Astrocyte of the spinal cord (primary cell): ENCODE measurements at places on chromosomes 7 and 10.

DNA sequence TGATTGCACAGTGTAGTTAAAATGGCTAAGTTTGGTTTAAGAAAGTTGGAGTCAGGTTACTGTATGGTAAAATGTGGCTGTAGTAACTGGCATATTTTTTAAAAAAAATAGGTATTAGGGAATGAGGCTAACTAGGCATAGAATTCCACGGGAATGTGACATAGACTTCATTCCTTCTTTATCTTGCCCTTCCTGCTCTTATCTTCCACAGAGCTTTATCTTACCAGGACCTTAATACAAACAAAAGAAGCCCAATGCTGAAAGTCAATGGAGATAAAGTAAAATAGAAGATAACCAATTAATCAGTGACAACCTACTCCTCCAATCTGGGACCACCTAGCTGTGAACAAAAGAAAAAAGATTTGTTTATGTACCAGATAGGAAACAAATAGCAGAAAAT lies 58.1 kb downstream of the TET1 start:
- no peak for DNase-seq

GRCh38 chr10:44389556-44389955 lies 4.7 kb upstream of the CXCL12 start:
- DNase-seq: no peak

GRCh38 chr10:80211786-80212185 lies 6.4 kb upstream of the ANXA11 start:
- DNase-seq: no peak

- no peak for DNase-seq
Measured at GRCh38 chr7:20474249-20474648, 141.2 kb upstream of the ABCB5 start.

DNA sequence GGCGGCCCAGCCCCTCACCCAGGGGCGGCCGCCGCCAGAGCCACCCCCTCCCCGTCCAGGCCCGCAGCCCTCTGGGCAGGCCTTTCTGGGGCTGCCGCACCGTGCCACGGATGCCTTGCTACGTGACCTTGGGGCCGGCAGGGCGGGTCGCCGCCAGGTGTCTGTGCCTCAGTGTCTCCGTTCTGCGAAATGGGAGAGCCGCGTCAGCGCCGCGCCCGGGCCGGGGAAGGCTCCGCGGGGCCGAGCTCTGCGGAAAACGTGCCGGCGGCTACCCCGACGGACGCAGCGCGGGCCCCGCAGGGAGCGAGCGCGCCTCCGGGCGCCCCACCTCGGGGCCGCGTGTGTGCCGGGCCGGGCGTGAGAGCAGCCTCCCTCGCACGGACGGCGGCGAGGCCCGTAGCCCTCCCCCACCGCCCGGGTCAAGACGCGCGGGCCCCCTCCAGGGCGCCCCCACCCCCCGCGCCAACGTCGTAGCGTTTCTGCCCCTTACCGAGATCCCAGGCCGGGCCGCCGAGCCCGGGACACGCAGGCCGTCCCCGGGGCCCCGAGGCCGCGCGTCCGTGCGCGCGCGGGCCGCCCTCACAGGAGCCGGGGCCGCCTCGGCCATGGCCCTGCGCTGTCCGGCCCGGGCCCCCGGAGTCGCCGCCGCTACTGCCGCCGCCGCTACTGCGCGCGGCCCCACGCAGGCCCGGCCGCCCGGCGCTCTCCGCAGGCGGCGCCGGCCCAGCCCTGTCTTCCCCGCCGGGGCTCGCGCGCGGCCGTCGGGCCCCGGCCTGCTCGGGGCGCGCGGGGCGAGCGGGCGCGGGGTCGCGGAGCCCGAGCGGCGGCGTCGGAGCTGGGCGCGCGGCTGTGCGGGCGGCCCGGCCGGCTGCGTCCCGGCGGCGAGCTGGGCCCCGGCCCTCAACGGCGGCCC lies 1.1 kb downstream of the ZNF777 start:
- no peak for DNase-seq

DNA sequence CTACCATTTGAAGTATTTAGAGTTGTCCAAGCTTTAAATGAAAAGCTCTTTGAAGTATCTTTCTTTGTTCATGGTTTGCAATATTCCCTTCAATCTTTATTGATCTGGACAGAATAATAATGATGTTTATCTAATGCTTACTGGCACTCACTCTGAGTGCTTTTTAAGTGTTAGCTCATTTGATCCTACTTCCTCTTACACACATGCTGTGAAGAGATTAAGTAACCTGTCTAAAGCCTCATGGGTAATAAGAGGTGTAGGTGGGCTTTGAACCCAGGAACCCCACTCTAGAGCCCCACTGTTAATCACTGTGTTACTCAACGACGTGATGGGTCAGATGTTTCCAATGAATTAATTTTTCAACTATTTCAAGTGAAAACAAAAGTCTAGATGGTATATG lies 31.1 kb upstream of the ADD3 start:
- DNase-seq: no peak

DNA sequence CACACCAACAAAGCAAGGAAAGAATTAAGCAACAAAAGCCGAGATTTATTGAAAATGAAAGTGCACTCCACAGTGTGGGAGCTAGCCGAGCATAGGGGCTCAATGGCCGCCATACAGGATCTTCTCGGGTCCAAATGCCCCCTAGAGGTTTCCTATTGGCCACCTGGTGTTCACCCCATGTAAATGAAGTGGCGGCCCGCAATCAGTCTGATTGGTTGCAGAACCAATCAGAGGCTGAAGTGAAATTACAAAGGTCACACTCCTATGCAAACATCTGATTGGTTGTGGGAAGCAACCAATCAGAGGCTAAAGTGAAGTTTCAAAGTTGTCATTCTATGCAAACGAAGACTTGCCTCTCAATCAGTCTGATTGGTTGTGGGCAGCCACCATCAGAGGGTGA lies 61.8 kb upstream of the SLC35B4 start:
- DNase-seq: no peak

GRCh38 chr7:149302222-149302621 lies 40.2 kb downstream of the ZNF783 start:
- DNase-seq: no peak

DNA sequence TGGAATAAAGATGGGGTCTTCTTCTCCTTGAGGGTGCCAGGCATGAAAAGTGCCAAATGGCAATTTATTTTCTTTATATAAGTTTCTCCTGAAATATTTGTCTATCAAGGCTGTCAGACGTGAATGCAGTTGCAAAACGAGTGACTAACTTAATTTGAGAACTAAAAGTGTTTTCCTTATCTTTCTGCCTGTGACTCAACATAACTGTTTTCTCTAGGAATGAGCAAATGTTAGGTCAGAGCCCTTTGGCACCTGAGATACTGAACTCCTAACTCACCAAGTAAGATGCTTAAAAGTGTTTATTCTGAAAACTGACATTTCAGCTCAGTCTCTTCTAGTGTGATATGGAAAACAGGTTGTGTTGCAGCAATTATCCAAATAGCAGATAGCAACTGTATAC lies 197.0 kb downstream of the STK31 start:
- DNase-seq: no peak

DNA sequence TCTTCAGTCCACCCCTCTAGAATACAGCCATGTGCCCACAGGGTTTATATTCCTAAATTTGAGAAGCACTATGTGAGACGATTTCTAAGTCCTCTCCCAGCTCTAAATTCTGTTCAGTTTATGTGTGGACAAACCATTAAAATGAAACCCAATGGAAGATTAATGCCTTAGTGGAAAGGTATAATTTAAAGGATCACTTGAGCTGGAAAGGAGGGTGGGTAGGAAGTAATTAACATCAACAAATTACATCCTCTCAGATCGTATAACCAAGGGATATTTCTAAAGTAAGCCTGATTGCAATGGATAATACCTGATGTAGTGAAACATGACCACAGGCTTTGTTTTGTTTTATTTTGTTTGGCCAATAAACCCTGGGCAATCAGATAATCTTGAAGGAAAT lies 511.0 kb upstream of the COBL start:
- DNase-seq: no peak

GRCh38 chr10:98424295-98425254 lies 9.6 kb upstream of the PYROXD2 start:
- DNase-seq: no peak

- peak; percentile 45 for DNase-seq
Measured at GRCh38 chr10:62610649-62611229, 193.8 kb upstream of the ADO start.

GRCh38 chr7:112997831-112998230 lies 88.8 kb downstream of the GPR85 start:
- DNase-seq: no peak

DNA sequence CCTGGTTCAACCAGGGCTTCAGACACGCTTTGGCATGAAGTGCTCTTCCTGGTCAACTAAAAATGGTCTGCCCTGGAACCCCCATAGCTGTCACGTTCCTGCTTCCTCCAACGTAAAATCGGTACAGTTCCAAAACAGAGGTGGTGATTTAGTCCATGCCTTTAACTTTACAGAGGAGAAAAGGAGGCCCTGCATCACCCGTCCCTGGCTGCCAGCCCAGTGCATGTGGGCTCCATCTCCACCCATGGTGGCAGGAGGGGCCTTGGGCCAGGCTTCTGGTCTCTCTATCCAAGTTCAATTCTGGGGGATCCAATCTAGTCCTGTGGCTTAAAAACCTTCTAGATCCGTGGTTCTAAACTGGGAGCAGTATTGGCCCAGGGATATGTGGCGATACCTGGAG lies 18.7 kb downstream of the ECHDC3 start:
- DNase-seq: no peak

DNA sequence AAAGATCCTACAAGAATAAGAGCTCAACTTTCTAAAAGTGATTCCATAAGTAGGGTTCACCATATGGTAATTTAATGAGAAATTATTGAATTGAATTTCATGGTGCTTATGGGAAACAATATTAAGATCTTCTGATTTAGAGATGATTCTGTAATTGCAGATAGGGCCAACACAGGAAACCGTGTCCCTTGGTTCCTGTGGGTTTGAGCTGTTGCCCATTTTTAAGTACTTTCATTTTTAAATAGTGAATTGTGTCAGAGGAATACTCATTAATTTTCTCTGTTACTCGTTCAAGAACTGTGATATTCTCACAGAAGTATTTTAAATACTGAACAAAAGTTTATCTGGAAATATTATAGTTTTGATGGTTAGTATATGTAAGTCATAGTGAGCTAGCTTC lies 129.2 kb downstream of the SRI start:
- peak; percentile 12 for DNase-seq

- DNase-seq: no peak
Measured at GRCh38 chr7:143448429-143448828, 5.2 kb downstream of the TAS2R60 start.

DNA sequence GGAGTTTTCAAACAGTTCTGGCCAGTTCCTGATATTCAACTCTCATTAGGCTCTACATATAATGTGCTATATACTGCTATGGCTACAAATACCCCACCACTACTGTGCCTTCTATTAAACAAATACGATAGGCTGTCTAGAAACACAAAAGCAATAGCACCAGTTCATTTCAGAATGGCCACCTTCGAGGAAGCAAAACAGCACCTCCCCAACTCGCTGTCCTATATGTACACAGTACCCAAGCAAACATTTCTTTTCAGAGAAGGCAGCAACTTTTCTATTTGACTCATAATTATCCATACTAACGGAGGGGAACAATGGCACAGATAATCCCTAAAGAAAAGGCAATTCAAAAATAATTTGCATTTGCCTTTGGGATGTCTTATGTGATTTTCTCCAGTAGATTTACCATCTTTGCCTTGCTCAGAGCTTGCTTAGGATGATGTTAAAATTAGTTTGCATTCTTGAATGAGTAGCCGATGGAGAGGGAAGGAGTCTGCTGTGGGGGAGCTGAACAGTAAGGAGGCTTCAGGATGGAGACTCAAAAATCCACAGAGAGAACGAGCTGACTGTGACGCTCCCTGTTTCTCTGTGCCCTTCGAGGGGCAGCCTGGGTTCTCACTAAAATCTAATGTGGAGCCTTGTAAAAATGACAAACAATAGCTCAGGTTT lies 218.7 kb downstream of the FANK1 start:
- no peak for DNase-seq

DNA sequence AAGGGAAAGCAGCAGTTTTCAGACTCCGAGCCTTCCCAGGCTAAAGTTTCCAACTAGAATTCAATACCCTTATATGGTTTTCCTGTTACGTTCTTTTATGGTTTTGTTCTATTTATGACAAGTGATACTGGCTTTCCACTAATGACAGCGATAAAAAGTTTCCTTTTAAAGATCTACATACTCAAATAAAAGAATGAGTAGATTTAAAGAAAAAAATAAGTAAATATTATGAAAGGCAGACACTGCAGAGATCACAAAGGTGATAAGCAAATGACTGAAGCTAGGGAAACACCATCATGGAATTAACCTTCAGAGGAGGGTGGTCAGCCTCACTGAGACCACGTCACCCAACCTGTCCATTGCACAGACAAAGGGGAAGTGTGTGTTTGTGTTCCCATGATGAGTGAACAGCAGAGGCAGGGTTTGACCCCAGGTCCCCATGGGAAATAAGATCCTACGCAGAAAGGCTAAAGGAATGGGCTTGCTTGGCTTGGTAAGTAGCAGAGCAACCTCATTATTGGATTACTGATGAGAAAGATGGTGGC lies 4.0 kb downstream of the VSIR start:
- peak; percentile 18 for DNase-seq

DNA sequence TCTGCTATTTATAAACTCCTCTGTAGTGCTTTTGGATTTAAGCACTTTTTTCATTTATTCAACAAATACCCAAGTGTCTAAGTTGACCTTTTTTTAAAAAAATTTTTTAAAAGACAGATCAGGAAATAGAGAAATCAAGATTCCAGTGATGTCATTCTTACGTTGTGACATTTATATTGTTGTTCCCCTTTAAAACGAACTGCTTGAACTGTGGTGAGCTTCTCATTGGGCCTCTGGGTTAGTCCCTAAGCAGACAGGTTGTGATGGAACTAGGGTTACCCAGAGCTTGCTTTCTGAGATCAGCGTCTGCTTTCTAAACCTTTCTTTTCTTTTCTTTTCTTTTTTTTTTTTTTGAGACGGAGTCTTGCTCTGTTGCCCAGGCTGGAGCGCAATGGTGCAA lies 22.4 kb downstream of the GATA3 start:
- no peak for DNase-seq

GRCh38 chr10:18216482-18216881 lies 76.3 kb downstream of the CACNB2 start:
- DNase-seq: peak; percentile 49
